CD4-positive, alpha-beta T cell (primary cell): ENCODE measurements at places on chromosomes 1 and 21.

GRCh38 chr1:47655521-47656300 lies 217.9 kb downstream of the FOXD2 start:
- no peaks in the 10 kb centered on the region for H3K27me3 ChIP-seq
- no peaks in the 10 kb centered on the region for H3K4me1 ChIP-seq
- no peaks in the 10 kb centered on the region for H3K36me3 ChIP-seq
- no peak for DNase-seq
- no peak overlapping the region for H3K27ac ChIP-seq

DNA sequence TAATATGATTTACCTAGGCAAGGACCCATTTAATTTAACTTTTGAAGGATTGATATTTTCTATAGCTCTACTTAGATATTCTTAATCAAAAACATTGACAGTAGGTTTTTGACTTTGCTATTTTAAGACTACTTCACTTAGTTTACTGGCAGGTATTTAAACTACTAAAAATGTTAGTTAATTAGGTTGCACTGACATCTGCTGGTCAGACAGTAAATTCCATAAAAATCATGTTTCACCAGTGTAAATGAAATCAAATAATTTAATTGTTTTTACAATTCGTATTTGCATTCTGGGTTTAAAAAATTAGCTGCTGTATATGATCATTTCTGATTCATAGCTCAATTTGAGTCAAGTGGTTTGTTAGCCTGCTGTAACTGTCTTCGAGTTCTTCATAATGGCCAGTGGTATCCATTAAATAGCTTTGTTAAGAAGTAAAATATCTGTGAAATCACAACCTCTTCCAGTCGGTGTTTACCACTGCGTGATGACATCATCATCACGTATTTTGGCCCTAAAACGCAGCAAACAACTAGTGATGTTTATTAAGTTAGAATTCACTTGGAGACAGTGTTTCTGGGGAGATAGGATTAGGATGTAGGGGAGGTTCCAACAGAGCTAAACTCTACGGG lies 26.2 kb downstream of the EXTL2 start:
- no peak overlapping the region for H3K4me3 ChIP-seq
- H3K27me3 ChIP-seq = no peaks in the 10 kb centered on the region
- no peaks in the 10 kb centered on the region for H3K4me1 ChIP-seq
- no peak for DNase-seq
- H3K36me3 ChIP-seq = no peaks in the 10 kb centered on the region

DNA sequence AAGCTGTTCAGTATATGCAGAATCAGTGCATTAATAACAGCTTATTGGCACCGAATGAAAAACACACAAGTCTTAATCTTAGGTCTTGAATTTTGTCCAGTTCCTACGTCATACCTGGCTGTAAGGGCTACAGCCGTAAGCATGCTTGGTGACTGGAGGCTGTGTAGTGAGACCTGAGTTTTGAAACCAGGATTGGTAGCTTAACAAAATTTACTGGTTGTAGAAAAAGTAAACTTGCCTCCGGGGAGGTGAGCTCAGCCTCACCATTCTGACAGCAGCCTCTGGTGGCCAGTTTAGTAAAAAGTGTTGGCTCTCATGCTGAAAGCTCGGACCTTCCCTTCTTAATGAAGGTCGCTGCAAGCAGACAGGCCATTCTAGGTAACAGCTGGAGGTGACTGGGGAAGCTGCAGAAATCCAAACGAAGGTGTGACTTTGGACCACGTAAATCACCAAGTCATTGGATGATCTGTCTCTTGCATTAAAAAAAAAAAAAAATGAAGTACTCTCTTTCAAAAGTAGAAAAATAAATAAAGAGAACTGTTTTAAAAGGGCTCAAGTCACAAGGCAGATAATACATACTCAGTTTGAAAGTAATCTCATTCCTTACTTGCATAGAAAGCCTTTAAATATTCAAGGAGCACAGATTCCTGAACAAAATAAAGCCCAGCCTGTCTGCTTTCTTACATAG lies 48.9 kb downstream of the HLCS start:
- no peaks in the 10 kb centered on the region for H3K27me3 ChIP-seq

GRCh38 chr1:228923973-228924686 lies 188.9 kb downstream of the RHOU start:
- H3K4me1 ChIP-seq = peaks cover 4% of the 10 kb centered on the region
- no peak for DNase-seq
- H3K27me3 ChIP-seq = no peaks in the 10 kb centered on the region
- no peak overlapping the region for H3K4me3 ChIP-seq

GRCh38 chr1:56320464-56321149 lies 258.8 kb downstream of the PLPP3 start:
- no peak overlapping the region for H3K4me3 ChIP-seq
- H3K36me3 ChIP-seq = no peaks in the 10 kb centered on the region
- H3K27me3 ChIP-seq = no peaks in the 10 kb centered on the region
- no peaks in the 10 kb centered on the region for H3K4me1 ChIP-seq

DNA sequence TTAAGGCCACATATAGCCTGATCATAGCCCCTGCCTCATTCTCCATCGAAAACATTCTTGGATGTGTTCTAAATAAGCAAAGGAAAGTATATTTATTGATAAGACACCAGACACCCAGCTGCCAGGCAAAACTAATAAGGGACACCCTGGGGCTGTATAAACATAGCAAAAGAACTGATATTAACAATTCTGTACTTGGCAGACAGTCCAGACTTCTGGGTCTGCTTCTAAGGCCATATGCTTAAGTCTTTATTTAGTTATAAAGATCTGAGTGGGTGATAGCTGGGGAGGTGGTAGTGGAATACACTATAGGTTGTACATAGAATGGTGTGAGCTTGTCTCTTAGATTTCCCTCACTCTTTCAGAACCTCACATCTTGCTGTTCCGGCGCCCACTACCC lies 3.9 kb downstream of the CKS1B start:
- no peak overlapping the region for H3K27ac ChIP-seq
- no peak overlapping the region for H3K4me3 ChIP-seq
- peaks cover 20% of the 10 kb centered on the region for H3K4me1 ChIP-seq

- no peak for DNase-seq
- no peaks in the 10 kb centered on the region for H3K4me1 ChIP-seq
- H3K27ac ChIP-seq = no peak overlapping the region
- H3K4me3 ChIP-seq = no peak overlapping the region
These were observed 349.5 kb downstream of the TGFB2 start for GRCh38 chr1:218694636-218695035.

GRCh38 chr1:232599178-232600041 lies 30.5 kb downstream of the SIPA1L2 start:
- peaks cover 39% of the 10 kb centered on the region for H3K4me1 ChIP-seq
- no peak overlapping the region for H3K27ac ChIP-seq
- DNase-seq = no peak
- no peaks in the 10 kb centered on the region for H3K36me3 ChIP-seq

DNA sequence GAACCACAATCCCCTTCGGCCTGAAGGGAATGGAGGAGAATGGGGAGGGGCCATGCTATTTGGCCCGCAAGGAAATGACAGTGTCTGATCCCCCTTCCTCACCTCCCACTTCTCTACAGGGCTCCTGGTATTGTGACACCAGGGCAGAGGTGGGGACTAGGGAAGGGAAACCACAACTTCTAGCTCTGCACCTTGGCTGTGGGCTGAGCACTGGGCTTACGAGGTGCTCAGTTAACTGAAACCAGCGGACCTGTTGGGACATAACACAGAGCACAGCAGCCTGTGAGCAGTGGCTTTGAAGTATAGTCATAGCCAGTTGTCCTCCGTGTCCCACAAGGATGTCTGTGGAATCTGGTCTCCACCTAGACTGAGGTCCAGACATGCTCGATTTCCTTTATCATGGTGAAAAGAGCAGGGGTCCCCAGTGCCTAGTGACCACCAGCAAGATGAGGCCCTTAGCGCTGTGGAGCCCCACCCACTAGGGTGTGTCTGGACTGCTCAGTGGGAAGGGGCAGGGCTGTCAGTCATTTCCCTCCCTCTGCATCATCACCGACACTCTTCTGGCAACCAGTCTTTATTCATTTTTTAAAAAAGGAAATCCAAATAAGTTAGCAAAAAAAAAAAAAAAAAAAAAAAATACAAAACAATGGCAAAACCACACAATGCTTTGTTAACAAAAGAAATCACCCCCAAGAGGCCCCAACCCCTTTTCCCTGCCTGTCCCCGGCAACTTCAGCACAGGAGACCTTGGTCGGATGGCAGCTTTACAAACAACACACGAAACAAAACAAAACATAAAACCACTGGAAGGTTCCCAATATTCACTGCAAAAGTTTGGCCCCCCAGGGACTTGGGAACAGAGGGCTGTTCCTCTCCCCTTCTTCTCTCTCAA lies 3.0 kb downstream of the MYOG start:
- H3K4me3 ChIP-seq = no peak overlapping the region
- no peak overlapping the region for H3K27ac ChIP-seq
- H3K4me1 ChIP-seq = no peaks in the 10 kb centered on the region
- no peaks in the 10 kb centered on the region for H3K36me3 ChIP-seq

GRCh38 chr1:37593726-37594125 lies 2.0 kb downstream of the GNL2 start:
- peaks cover 22% of the 10 kb centered on the region for H3K4me1 ChIP-seq
- no peak for DNase-seq
- H3K27me3 ChIP-seq = no peaks in the 10 kb centered on the region
- no peak overlapping the region for H3K27ac ChIP-seq
- H3K36me3 ChIP-seq = peaks cover 44% of the 10 kb centered on the region

GRCh38 chr1:207088161-207088560 lies 499 bp upstream of the C4BPB start:
- no peak for DNase-seq
- H3K27ac ChIP-seq = no peak overlapping the region
- no peak overlapping the region for H3K4me3 ChIP-seq
- H3K27me3 ChIP-seq = no peaks in the 10 kb centered on the region

DNA sequence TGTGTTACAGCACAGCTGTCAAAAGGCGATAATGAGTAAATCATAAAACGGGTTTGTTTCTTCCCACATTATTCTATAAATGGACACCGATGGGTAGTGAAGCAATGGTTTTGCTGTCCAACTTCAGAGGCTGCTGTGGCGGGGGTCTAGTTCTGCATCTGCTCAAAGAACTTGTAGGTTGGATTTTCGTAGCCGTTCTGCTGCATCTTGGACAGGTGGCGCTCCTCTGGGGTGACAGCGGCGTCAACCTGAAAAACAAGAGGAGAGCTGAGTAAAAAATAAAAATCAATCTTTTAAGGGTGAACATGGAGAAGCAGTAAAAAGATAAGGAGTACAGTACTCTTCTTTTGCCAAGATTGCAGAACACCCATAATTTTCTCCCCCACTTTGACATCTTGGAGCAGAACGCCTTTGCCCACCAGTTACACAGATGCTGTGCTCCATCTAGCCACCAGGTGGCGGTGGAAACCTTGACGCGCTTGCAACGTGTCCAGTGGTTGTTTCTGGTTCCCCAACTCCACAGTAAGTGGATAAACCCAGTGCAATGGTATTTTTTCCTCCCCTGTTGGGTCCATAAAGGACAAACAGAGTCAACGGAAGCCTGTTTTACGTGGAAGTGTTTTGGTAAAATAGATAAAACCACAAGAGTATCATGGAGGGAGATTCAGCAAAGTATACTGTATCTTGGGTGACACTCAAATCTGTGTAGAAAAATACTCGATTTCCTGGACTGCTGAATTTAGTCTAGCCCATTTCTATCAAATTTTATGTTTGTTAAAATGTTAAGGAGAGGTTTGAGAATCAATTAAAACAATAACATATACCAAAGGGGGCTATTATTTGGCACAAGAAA lies 147.0 kb downstream of the GABPA start:
- H3K27ac ChIP-seq = no peak overlapping the region
- no peaks in the 10 kb centered on the region for H3K27me3 ChIP-seq
- no peaks in the 10 kb centered on the region for H3K4me1 ChIP-seq
- H3K36me3 ChIP-seq = peaks cover 5% of the 10 kb centered on the region
- no peak overlapping the region for H3K4me3 ChIP-seq
- DNase-seq = peak; percentile 48

- H3K4me3 ChIP-seq = no peak overlapping the region
- DNase-seq = no peak
- H3K27me3 ChIP-seq = peaks cover 5% of the 10 kb centered on the region
- H3K36me3 ChIP-seq = no peaks in the 10 kb centered on the region
These were observed 29.9 kb upstream of the ACTL8 start for GRCh38 chr1:17725084-17725719.

GRCh38 chr1:211738691-211739301 lies 63.4 kb upstream of the NEK2 start:
- peaks cover 37% of the 10 kb centered on the region for H3K4me1 ChIP-seq
- H3K27ac ChIP-seq = peak overlapping the region; percentile 2
- H3K36me3 ChIP-seq = no peaks in the 10 kb centered on the region
- no peaks in the 10 kb centered on the region for H3K27me3 ChIP-seq
- no peak overlapping the region for H3K4me3 ChIP-seq
- DNase-seq = peak; percentile 29
